Muscle of arm (tissue), 14 donors: ENCODE measurements at places on chromosomes 5 and 9.

DNA sequence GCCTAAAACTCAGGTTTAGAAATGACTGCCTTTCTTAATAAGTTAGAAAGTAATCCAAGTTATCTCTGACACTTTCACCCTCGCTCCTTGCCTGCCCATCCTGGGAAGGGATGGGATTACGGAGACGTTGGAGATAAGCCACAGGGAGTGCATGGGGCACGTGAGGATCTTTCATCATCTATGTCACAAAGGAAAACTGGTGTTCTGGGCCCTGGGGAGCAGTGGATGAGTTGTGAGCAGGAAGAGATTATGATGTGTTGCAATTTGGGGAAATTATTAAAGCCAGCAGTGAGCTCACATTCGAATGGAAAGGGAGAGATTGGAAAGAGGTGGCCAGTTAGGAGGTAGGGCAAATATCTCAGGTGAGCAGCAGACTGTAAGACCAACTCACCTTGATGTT lies 12.8 kb downstream of the AFAP1L1 start:
- no peak for DNase-seq

GRCh38 chr9:114005371-114006154 lies 72.5 kb downstream of the AMBP start:
- no peak for DNase-seq

DNA sequence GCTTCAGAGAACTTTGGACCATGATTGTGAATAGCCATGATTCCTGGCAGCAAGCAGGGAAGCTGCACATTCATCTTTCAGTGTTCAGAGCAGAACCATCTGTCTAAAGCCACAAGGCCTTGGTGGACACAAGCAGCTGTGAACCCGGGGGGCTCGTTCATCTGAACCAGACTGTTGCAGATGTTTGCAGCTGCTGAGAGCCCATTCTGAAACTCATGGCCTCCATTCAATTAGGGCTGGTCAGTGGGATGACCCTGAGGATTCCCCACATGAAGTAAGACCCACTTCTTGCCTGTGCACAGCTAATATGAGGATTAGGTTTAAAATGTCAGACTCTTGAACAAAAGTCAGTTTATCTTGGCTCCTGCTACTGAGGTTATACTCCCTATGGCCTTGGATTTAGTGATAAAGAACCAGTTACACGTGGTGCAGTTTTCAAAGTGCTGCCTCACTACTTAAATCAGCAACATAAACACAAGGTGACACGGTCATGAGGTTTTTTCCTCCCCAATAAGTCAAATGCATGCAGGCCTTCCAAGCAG lies 109.8 kb upstream of the IFNK start:
- DNase-seq = peak; percentile 90

- no peak for DNase-seq
These were observed 126.1 kb downstream of the STARD4 start for GRCh38 chr5:111385970-111386831.

- no peak for DNase-seq
These were observed 40.2 kb downstream of the OSTF1 start for GRCh38 chr9:75128535-75128934.

- DNase-seq = no peak
These were observed 52.2 kb upstream of the GRAMD2B start for GRCh38 chr5:126370796-126371718.

GRCh38 chr5:174744896-174745295 lies 20.5 kb downstream of the MSX2 start:
- DNase-seq = no peak

DNA sequence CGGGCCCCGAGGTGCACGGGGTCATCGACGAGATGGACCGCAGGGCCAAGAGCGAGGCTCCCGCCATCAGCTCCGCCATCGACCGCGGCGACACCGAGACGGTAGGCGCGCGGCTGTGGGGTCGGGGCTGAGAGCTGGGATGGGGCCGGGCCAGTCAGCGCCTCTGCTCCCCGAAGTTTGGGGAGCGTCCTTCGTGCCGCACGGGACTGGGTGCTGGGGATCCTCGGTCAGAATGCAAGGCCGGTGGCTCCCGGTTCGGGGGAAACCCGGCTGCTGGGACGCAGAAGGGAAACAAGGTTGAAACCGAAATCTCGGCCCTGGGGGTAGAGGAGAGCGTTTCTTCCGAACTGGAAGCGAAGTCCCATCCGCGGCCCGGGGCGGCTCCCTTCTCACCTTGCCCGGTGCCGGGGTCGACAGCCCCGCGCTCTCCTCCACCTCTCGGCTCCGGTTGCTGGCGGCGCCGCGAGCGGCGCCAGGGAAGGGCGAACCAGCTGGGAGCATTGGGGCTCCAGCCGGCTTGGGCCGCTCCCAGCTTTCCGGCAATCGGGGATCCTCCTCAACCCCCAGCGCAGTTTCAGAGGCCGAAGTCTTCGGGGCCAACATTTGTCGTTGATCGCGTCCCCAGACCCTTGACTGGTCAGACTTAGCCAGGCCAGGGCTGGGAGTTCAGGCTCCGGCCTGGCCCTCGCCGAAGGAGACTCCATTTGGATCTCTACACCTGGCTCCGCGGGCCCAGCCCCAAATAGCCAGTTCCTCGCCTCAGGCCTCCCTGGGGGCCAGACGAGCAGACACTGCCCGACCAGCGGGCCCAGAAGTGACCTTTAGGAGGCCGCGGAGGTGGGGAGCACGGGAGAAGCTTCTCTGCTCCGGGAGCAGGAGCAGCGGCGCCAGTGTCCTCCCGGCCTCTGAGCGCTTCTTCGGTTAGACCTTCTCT lies 1.1 kb downstream of the LHX2 start:
- no peak for DNase-seq

- DNase-seq = no peak
These were observed 60.6 kb downstream of the HSD17B3 start for GRCh38 chr9:96241391-96241809.

- DNase-seq = no peak
These were observed 6.7 kb upstream of the LCN1 start for GRCh38 chr9:135514342-135515082.

- no peak for DNase-seq
These were observed 238.8 kb downstream of the DMAC1 start for GRCh38 chr9:7560669-7561305.

GRCh38 chr9:133742849-133743444 lies 4.8 kb upstream of the SARDH start:
- DNase-seq = peak; percentile 74

GRCh38 chr9:114513055-114513958 lies 8.0 kb upstream of the WHRN start:
- no peak for DNase-seq

- DNase-seq = no peak
These were observed 184.2 kb downstream of the EFNA5 start for GRCh38 chr5:107486489-107486888.

- DNase-seq = no peak
These were observed 827.6 kb upstream of the ACO1 start for GRCh38 chr9:31556667-31557463.

DNA sequence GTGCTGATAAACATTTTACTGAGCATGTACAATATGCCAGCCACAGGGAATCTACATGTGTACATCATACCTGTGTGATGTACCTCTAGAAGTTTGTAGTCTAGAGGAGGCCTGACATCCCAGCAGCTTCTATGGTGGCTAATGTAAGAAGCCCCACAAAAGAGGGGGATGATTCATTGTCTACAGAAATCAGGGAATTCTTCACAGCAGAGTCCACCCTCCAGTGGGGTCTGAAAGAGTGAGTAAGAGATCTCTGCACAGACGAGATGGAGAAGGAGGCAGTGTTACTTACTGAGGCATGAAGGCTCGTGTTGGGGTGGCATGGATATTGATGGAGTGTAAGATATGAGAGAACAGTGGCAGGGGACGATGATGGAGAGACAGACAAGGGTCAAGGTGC lies 103.0 kb downstream of the NTRK2 start:
- DNase-seq = no peak

- DNase-seq = peak; percentile 14
These were observed 4.2 kb upstream of the ZNF346 start for GRCh38 chr5:177018341-177018740.

DNA sequence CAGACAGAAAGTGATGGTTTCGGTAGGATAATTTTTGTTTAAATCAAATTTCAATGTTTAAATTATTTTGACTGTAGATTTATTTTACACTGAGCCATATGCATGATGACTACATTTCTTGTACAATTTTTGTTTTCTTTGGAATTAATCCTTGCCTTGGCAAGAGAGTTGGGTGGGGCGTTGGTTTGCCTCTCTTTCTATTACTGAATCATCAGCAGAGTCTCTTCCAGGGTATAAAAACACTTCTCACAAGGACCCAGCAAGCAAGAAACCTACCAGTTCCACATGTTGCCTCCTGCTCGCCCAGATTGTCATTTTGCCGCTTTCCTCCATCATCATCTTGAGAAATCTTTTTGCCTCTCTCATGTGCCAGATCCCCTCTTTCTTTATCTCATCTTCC lies 455.0 kb upstream of the DMAC1 start:
- DNase-seq = no peak

DNA sequence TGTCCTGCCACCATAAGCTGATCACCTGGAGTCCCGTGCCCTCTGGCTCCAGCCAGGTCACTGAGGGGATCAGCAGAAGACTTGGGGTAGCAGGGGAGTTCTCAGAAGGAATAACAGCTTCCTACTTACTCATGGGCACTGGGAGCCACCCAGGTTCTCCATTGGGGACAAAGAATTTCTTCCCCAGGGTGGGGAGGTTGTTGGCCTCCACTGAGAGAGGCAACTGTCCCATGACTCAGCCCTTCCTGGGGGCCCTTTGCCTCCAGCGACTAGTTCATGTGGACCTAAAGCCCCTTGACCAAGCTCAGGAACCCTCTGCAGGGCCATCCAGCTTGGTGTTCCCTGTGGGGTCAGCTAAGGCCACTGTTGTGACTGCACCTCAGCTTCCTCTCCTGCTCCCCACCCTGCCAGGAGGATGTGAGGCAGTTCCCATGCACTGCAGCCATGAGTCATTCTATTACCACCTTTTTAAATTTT lies 175.0 kb downstream of the AUH start:
- DNase-seq = no peak

DNA sequence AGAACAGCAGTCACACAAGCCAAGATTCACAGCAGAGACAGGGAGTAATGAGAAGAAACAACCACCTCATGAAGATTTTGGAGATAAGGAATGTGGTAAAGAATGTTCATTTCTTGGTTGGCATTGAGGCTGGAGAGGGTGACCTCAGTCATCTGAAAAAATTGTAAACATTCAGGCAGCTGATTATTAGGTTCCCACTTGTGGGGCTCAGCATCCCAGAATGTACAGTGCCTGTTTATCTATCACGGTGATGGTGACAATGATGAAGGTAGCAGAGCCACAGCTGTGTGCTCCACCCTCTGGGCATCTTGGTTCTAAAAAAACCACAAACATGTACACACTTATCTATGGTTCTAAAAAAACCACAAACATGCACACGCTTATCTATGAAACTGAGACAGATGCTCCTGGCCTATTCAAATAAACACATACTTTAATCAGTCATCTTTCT lies 143.9 kb upstream of the MOCS2 start:
- DNase-seq = no peak

- DNase-seq = no peak
These were observed 79.0 kb downstream of the PAPPA start for GRCh38 chr9:116232424-116233159.
